ENCODE measurements at places on chromosomes 3 and 15. TPM values are rescaled to one million over a fixed set of nuclear protein-coding genes. Genes with fewer than 3 reads are reported as not detected.
A peak's percentile ranks its signal among the peaks of the same experiment; 100 is the strongest.

- no peak for DNase-seq
Observed at GRCh38 chr3:135812057-135812456, 153.5 kb upstream of the PPP2R3A start.

LRRC31 gene
- 42.0 TPM for total RNA-seq

- peak; percentile 85 for DNase-seq
Observed at GRCh38 chr15:74787251-74788041, 5.6 kb downstream of the CSK start.

- DNase-seq: no peak
Observed at GRCh38 chr15:98901434-98902072, 106.0 kb downstream of the PGPEP1L start.
